Right forelimb (tissue), 1 donor: ENCODE measurements at places on chromosomes 5 and 9.

DNA sequence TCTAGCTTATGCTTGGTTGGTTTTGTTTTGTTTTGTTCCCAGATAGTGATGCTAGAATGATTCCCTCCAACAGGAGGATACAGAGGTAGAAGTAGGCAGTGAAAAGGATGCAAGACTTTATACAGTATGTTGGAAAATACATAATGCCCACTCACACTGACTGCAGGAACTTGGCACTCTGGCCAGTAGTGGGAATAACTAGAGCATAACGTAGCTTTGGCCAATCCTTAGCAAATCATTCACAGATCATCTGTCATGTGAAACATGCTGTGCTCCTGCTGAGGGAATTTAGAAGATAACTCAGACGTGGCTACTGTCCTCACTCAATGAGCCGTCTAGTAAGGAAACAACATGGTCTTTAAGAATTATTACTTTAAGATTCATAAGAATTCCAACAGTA, 13.5 kb downstream of the CFAP90 start:
- no peak for DNase-seq

GRCh38 chr9:110105107-110105506, 102.9 kb downstream of the C9orf152 start:
- DNase-seq: no peak

- no peak for DNase-seq
Measured at GRCh38 chr5:57327561-57328367, 153.9 kb downstream of the GPBP1 start.

DNA sequence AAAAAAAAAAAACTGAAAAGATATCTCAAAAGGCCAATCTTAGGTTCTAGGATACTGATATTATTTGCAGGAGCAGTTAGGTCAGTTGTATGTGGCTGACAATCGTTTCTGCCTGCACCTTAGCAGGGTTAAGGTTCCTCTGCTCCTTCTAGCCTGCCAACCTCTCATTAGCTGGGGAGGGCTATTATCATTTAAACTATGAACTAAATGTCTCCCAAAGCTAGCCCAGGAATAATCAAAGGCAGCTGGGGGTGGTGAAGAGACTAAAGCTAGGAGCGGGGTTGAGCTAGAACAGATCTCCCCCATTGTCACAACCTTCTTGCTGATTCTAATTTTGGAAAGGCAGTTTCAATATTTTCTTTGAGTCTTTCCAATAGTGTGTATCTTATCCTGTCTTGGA, 99.9 kb downstream of the ICE1 start:
- no peak for DNase-seq

GRCh38 chr5:172403189-172403796, 51.0 kb downstream of the SH3PXD2B start:
- peak; percentile 93 for DNase-seq

DNA sequence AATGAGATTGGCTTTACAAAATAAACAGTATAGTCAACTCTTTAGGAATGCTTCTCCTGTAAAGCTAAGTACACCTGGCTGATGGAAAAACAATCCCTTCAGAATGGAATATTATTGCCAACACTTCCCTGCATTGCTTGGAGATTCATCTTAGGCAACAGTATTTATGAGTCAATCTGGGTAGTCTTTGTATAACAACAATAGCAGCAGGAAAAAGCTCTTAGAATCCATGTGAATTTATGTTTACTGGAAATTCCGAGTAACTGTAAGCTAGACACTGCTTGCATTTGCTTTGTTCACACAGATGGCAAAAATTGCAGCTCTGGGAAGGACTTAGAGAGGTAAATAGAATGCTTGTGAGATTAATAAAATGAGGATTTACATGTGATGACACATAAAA, 101.7 kb upstream of the NTRK2 start:
- DNase-seq: no peak

DNA sequence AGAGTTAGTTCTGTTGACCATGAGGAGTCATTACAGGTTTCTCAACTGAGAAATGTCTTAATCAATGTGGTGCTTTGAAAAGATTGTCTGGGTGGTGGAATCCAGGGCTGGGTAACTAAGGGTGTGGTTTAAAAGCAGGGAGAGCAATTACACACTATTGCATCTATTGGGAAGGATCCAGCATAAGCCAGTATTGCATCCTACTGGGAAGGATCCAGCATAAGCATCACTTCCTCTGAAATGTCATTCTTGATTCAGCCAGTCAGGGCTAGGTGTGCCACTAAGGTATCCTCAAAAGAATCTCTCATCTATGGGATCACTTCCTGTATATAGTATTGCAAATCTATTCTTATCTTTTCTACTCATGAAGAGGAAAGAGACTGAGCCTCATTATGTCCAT, 38.6 kb downstream of the ELOVL7 start:
- no peak for DNase-seq

- no peak for DNase-seq
Measured at GRCh38 chr5:76663573-76663972, 40.4 kb upstream of the F2RL2 start.

DNA sequence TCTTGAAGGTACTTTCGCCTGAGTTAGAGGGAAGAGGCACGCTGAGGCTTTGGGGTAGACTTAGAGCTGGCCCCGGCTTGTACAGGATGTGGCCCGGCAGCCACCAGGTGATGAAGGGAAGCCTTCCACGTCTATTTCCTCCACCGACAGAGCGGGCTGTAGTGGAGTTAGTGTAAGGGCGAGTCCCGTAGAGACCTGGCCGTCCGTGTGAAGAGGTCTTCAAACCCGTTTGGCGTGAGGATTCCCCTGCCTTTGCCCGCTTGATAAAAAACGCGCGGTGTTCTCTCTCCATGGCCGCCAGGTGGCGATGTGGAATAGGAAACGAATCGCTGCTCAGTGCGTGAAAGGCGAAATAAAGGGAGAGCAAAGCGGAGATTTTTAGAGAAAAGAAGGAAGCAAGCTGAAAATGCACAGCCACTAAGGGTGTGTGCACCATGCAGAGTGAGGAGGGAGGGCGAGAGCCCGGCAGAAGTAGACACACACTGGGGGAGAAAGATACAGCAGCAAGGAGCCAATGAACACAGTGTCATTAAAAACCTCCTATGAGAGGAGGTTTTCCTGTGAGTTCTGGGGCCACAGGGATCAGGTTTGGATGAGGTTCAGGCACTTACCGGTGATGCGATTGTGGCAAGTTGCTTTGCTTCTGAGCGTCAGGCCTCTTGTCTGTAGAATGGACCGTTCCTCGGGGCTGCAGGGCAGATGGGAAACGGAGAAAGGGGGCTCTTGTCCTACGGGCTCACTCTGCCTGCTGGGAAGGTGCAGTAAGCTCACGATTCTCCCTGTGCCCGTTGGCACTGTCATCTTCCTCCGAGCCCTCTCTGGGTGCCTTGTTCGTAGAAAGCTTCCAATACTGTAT, 34.2 kb downstream of the STC2 start:
- peak; percentile 89 for DNase-seq

- DNase-seq: no peak
Measured at GRCh38 chr5:6827526-6828219, 114.4 kb downstream of the TENT4A start.

DNA sequence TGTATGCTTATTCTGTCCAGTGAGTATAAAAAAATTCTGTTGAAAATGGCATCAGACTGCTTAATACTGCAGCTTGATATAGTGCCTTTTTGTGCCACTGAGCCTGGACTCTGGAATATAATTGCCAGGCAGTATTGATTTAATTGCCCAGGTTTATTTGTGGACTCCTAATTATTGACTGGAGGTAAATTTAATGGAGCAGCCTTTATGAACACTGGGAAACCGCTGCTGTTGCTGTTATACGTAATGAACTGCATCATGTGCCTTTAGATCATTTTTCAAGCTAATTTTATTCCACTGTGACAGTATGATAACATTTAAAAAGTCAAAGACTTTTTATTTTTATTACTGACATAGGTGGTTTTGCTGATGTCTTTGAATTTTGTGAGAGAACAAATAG, 90.2 kb upstream of the SH3GL2 start:
- no peak for DNase-seq

DNA sequence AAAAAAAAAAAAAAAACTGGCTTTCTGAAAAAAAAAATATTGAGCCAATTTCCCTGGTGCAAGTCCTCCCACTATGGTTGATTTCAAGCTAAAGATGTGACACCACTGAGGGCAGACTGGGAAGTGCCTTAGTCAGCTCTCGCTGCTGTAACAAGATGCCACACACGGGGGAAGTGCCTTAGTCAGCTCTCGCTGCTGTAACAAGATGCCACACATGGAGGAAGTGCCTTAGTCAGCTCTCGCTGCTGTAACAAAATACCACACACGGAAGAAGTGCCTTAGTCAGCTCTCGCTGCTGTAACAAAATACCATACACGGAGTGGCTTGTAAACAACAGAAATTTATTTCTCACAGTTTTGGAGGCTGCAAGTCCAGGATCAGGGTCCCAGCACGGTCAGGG, 23.4 kb downstream of the BTNL9 start:
- DNase-seq: no peak

DNA sequence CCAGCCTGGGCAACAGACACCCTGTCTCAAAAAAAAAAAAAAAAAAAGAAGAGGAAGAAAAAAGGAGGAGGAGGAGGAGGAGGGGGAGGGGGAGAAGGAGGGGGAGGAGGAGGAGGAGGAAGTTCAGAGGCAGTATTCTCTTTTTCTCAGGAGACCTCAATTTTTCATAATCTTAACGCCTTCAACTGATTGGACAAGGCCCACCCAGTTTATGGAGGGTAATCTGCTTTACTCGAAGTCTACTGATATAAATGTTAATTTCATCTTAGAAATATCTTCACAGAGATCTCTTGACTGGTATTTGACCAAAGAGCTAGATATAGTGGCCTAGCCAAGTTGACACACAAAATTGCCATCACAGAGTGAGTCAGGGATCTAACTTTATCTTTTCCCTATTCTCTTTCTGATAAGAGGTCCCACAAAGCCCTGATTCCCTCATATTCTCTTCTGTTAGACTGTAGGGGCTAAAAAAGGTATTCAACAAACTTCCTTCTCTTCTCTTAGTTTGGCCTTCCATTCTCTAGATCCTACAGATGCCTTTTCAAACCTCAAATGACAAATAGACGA, 115.5 kb upstream of the ABCA1 start:
- no peak for DNase-seq

- DNase-seq: no peak
Measured at GRCh38 chr5:35094948-35095347, 47.2 kb upstream of the AGXT2 start.

DNA sequence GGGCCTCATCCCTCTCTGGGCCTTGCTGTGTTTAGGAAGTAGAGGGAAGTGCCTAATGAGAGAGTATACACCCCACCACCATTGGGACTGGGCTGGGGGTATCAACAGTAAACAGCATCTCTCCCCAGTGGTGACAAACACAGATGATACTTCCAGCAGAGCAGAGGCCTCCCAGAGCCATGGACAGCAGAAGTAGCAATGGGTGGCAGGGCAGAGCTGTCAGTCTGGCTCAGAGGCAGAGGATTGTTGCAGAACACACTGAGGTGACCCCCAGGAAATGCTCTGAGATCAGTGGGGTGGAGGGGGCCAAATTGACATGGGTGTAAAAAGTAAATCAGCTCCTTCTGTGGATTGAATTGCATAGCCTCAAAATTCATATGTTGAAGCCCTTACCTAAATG, 12.1 kb upstream of the P4HA2 start:
- DNase-seq: peak; percentile 18

- DNase-seq: no peak
Measured at GRCh38 chr5:177429248-177430040, 3.0 kb downstream of the GRK6 start.

DNA sequence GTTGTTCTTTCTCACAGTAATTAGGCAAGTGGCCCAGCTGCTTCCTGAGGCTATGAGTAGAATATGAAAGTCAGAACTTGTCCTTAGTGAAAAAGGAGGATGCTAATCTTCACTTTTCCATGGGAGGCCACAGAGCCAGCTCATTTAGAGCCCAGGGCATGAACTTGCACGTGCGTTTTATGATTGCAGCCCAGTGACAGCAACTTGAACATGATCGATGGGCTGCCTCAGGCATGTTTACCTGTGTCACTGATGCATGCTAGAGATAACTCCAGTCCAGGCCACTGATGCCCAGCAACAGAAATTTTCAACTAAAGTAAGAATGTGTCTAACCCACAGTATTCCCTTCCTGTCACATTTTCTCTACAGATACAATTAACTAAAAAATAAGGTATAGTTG, 179.3 kb downstream of the CTNND2 start:
- DNase-seq: no peak

GRCh38 chr9:4555236-4555635, 65.0 kb downstream of the SLC1A1 start:
- no peak for DNase-seq

DNA sequence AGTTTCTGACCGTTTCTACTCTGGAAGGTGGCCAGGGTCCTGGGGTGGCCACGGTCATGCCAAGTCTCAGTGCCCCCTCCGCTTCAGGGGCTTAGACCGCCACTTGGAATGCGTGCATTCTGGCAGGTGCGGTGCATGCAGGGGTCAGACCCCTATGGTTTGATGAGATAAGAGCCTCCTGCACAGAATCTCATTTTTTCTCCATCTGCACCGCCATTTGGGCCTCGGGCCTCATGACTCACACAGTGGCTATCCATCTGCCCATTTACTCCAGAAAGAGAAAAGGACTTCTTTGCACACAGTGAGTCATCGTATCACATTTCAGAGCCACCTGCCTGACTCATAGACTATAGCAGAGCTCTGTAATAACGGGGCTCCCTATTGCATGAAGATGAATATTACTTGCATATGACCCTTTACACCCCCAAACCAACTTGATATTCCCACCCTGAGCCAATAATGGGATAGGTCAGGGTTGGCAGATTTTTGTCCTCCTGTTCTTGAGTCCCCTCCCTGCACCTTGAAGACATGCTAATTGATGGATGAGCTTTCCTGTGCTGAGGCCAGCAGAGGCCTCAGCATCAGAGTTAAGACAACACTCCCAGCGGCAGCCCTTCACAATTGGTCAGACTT, 157.4 kb downstream of the NR3C1 start:
- no peak for DNase-seq

DNA sequence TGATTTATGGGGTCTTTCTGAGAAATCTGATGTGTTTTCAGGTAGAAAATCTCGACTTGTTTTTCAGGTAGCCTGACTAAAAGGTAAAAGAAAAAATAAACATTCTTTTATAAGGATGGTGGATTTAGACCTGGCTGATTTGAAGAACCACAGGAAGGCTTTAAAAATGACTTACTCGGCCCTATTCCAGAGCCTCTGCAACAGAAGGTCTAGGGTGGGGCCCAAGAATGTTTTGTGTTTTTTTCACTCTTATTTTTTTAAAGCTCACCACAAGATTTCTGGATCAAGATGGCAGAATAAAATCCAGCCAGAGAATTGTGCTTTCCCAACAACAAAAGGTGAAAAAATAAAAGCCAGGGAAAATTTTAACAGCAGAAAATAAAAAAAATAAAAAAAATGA, 59.1 kb downstream of the FNBP1 start:
- DNase-seq: no peak

GRCh38 chr5:36841677-36842076, 34.9 kb upstream of the NIPBL start:
- no peak for DNase-seq

GRCh38 chr5:158525663-158526062, 574.1 kb downstream of the EBF1 start:
- DNase-seq: no peak

GRCh38 chr5:14580398-14581034, 1.1 kb upstream of the OTULINL start:
- no peak for DNase-seq

- no peak for DNase-seq
Measured at GRCh38 chr9:73270967-73271721, 119.5 kb downstream of the ANXA1 start.
